ENCODE measurements at places on chromosomes 7 and 10.

GRCh38 chr7:43929529-43930457 lies 3.6 kb downstream of the UBE2D4 start:
- DNase-seq = no peak

DNA sequence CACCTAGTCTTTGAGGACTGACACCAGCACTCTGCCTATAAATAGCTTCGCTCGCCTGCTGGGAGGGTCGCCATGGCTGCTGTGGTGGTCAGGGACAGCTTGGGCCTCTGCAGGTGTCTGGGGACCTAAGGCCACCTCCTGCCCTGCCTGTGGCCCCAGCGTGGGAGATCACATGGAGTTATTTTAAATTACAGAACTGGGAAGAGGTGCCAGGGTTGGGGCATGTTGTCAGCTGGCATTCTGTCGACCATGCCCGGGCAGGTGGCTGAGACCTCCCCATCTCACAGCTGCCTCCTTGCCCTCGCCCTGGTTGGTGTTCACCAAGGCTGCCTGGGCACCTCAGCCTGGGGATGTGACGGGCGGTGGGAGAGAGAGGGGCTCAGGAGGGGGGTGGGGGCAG lies 18.1 kb downstream of the SHH start:
- no peak for DNase-seq

- no peak for DNase-seq
Observed at GRCh38 chr7:35415411-35415822, 161.5 kb upstream of the TBX20 start.

DNA sequence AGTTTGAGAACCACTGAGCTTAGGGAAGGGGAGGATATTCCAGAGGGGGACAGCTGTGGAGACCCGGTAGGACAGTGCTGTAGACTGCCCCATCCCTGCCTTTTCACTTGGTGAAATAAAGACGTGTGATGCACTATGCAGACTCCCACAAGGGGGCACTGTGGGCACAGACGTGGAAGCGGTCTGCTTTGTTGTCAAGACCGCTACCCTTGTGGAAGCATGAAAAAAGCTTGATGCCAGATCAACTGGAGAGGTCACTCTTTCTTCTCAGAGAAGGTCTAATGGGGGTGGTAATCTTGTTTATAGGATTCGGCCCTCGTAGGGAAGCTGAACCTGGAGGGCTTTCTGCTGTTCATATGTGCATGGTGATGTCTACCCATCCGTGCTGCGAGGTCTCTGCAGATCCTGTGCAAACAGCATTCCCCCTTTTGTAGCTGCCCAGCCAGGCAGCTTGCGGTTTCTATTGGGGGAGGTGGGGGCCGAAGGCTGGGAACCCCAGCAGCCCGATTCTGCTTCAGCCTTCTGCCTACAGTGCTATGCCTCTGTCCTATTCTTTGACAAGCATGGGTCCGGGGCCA lies 13.7 kb downstream of the RPS24 start:
- peak; percentile 44 for DNase-seq

DNA sequence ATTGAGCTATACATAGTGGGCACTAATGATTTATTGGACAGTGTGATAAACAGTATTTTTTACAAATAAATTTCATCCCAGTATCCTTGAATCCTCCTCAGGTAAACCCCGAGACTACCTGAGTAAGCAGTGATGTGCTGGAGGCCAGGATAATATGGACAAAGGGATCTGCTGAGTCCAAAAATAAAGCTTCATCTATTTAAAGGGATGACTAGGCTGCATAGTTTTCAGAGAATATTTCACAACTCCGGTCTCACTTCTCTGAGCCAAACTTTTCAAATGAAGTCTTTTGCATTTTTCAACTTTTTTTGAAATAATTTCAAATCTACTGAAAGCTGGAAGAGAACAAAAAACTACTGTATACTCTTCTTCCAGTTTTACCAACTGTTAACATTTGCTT lies 2.5 kb downstream of the ACTR3B start:
- DNase-seq = no peak

- no peak for DNase-seq
Observed at GRCh38 chr7:96887426-96887825, 117.9 kb upstream of the DLX6 start.

- no peak for DNase-seq
Observed at GRCh38 chr7:157412021-157412443, 75.2 kb downstream of the DNAJB6 start.

- no peak for DNase-seq
Observed at GRCh38 chr10:125141150-125141859, 19.1 kb downstream of the CTBP2 start.

DNA sequence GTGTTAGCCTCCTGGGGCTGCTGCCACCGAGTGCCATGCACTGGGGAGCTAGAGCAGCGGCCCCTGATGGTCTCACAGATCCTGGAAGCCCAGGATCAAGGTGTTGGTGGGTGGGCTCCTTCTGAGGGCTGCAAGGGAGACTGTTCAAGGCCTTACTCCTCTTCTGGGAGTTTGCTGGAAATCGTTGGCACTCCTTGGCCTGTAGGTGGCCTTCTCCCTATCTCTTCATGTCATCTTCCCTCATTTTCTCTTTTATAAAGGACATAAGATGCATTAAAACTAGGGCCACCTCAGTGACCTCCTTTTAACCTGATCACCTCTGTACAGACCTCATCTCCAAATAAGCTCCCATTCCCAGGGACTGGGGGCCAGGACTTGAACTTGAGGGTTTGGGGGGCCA lies 27.0 kb upstream of the ZNF862 start:
- no peak for DNase-seq

GRCh38 chr7:31724696-31725095 lies 37.7 kb downstream of the PPP1R17 start:
- DNase-seq = no peak

DNA sequence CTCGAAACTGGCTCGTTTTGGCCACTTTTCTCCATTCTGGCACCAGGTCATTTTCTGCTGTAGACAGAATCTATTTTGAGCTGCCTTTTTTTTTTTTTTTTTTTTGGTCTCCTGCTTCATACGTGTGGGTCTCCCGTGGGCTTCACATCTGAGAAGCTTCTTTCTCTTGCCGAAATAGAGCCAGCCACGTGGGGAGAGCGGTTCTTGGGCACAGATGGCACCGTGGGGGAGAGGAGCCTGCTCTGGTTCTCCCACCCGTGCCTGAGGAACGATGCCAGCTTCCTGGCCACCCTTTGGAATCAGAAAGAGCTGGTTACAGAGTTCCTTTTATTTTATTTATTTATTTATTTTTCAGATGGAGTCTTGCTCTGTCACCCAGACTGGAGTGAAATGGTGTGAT lies 48.7 kb upstream of the OCM2 start:
- DNase-seq = no peak

DNA sequence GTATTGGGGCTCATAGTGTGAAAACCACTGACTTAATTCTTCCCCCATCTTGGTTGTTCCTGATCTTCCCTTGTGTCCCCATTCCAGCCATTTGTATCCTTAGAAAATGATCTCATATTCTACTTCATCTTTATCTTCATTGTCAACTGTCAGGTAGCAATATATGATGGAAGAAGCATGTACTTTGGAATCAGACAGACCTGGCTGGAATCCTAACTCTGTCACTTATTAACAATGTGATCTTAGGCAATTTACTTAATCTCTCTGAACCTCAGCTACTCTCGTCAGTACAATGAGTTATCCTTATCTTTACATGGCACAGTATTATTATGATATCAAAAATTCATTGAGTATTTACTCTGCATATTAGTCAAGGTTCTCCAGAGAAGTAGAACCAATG lies 10.1 kb downstream of the CFTR start:
- no peak for DNase-seq

- no peak for DNase-seq
Observed at GRCh38 chr10:133160826-133161471, 930 bp downstream of the KNDC1 start.

DNA sequence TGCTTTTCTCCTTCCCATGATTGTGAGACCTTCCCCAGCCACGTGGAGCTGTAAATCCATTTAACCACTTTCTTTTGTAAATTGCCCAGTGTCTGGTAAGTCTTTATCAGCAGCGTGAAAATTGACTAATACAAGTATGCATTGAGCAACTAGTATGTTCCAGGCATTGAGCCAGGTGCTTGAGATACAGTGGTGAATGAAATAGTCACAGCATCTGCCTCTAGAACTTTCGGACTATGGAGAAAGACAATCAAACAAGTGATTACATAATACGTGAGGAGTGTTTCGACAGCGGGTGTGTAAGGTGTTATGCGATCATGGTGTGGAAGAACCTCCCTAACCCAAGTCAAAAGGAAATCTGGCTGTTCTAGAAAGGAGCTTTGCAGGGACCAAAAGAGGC lies 21.6 kb upstream of the NUP205 start:
- DNase-seq = no peak

GRCh38 chr7:91976743-91977142 lies 36.1 kb downstream of the AKAP9 start:
- DNase-seq = no peak

- DNase-seq = no peak
Observed at GRCh38 chr10:100146875-100147650, 38.8 kb downstream of the ERLIN1 start.

GRCh38 chr10:71836596-71836974 lies 14.5 kb downstream of the PSAP start:
- DNase-seq = no peak

DNA sequence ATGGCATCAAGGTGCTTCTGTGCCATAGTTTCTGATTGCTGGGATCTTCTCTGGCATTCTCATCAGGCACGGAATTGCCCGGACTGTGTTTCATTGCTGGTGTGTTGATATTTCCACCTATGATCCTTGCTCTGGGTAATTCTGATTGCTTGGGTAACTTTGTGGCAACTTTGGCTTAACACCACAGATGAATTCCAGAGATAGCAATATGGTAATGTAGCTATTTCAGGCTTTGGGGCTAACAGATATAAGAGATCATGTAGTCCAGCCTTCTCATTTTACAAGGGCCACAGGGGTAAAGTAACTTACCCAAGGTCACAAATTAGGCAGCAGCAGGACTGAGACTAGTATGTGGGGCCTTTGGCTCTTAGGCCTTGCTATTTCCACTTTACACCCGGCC lies 53.9 kb upstream of the PLPP4 start:
- no peak for DNase-seq

DNA sequence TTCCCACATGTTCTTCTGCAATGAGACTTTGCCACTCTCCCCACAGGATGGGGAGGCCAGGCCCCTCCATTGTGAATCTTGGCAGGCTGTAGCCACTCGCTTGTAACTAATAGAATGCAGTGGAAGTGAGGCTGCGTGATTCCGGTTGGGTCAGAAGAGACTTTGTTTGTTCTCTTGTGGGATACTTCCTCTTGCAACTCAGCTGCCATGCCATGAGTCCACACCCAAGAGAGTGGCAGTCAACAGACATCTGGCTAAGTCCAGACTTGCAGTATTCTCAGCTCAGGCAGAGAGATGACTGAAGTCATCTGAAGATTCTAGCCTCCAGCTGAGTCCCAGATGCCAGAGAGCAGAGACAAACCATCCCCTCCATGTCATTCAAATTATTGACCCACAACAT lies 153.4 kb upstream of the GDF10 start:
- DNase-seq = no peak

DNA sequence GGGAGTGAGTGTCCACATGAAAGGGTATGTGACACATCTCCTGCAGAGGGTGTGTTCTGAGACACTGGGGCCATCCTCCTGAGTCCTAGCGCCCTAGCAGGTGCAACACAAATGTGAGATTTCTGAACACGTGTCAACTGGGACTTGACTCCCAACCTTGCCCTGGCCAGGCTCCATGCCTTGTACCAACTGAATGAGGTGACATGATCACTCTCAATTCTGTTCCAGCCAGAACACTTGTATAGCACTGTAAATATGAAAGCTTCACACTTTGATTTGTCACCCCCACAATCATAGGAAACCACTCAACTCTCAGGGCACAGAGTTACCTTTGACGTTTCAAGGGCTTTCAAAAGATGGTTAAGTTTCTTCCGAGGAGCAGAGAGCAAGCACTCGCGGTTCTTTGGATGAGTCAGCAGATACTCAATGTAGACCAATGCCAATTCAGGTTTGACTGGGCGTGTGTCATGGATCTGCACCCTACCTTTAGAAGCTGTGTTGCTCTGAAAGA lies 48.6 kb downstream of the NCAPG2 start:
- no peak for DNase-seq

GRCh38 chr10:47253651-47254375 lies 46.2 kb upstream of the GDF10 start:
- no peak for DNase-seq

DNA sequence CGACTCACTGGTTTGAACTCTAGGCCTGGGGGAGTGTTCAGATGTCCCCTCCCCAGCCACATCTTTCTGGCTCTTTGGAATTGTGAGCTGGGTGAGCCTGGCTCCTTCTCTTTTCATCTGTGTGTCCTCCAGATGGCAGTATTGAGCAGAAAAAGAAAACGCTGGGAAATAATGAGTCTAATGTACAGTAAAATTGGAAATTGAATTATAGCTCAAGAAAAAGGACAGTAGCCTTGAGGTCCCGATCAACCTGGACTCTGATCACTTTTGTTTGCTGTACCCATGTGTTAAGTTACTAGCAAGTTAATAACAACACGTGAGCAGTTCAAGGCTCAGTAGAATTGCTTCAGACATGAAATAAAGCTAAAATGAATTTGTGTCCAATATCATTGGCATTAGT lies 77.9 kb downstream of the SNX10 start:
- peak; percentile 70 for DNase-seq

DNA sequence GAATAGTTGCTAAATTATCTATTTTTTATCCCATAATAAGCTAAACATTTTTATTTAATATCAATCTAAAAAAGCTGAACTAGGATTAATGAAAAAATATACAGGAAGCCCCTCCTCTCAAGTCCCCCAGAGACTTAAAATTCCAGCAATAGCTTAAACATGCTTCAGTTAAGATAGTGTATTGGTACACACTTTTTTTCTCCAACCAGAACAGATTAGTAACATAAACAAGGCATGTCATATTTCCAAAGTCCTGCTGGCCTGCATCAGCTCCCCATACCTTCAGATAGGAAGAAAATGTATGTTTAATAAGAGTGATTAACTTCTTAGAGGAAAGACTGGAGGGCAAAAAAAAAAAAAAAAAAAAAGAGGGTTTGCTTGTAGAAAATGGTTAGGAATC lies 7.1 kb downstream of the TBX20 start:
- DNase-seq = no peak

- no peak for DNase-seq
Observed at GRCh38 chr7:35716038-35716803, 21.3 kb upstream of the HERPUD2 start.

DNA sequence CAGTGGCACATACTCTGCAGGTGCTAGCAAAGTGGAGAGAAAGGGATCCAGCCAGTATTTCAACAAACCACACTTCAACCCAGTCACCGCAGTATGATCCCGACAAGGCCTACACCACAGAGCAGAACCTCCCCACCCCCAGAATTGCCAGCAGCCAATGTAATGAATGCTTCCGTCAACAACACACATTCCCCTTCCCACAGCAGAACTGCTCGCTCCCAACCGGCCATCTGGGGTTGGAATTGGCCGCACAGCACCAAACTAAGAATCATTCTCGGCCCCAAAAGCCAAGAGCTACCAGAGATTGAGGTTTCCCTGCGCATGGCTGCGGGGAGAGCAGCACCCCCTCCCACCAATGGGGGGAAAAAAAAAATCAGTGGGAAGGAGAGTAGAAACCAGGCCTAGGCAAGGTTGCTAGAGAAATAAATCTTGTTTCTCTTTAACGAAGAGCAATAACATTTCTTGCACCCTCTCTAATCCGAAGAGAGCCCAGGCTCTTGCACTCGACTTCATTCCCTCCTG lies 1.1 kb downstream of the WASL start:
- DNase-seq = peak; percentile 55
